ENCODE measurements at places on chromosomes 12 and 14. TPM values are rescaled to one million over a fixed set of nuclear protein-coding genes. Genes with fewer than 3 reads are reported as not detected.

- no peaks in the 10 kb centered on the region for H3K4me1 ChIP-seq
- no peak for DNase-seq
- no peaks in the 10 kb centered on the region for H3K27me3 ChIP-seq
- H3K27ac ChIP-seq, result no peak overlapping the region
- H3K36me3 ChIP-seq, result peaks cover 28% of the 10 kb centered on the region
Measured at GRCh38 chr14:102034301-102034700, 52.5 kb downstream of the HSP90AA1 start.

The KRT78 gene
- not detected for total RNA-seq

The LETMD1 gene
- total RNA-seq, result 69.4 TPM

DNA sequence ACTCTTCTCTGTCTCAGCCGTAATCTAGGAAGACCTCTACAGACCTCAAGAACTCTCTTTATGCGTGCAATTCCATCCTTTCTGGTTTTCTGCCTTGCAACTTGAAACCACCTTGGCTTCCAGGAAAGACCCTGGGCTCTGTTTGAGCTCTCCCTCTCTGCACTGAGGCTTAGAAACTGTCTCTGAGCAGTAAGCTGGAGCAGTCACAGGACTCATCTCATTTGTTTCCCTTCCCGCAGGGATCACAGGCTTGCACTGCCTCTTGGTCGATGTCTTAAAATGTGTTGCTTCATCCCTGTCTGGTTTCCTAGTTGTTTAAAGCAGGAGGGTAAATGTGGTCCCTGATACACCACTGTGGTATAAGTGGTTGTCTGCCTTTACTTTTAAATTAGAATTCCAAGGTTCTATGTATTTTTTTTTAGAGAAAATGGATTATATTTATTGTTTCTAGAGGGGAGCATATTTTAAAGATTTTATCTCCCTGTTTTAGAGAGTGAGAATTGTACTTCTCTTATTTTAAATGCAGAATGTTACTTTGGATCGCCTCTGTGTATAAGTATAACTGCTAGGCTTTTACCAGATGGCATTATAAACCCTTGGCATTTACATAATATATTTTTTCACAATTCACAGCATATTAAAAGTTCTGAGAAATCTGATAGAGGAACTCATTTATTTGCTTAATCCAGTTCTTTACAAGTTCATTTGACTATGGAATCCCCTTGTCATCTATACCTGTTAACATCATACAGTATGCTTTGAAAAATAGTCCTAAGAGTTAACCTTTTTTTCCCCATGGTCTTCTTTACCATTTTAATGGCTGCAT is 26.4 kb downstream of the EID3 start:
- peaks cover 25% of the 10 kb centered on the region for H3K36me3 ChIP-seq
- no peaks in the 10 kb centered on the region for H3K4me1 ChIP-seq
- DNase-seq, result no peak
- H3K27ac ChIP-seq, result no peak overlapping the region
- H3K27me3 ChIP-seq, result no peaks in the 10 kb centered on the region

DNA sequence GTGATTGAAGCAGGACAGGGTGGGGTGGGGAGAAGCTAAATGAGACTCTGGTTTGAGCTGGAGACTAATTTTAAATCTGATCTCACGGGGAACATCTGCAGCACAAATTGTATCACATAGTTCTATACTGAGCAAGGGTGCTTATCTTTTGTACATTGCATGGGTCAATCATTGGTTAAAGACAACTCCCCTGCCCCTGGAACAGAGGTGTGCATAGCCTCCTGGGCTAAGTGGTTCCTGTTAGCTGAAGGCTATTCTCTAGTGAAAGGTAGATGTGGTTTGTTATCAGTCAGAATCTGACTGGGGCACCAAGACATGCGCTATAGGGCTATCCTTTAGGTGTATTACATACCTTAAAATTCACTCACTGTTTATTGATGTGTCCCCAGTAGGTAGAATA is 103.9 kb upstream of the KITLG start:
- no peaks in the 10 kb centered on the region for H3K4me1 ChIP-seq
- DNase-seq, result no peak
- no peaks in the 10 kb centered on the region for H3K27me3 ChIP-seq
- H3K36me3 ChIP-seq, result no peaks in the 10 kb centered on the region
- no peak overlapping the region for H3K4me3 ChIP-seq

GRCh38 chr12:131092901-131093603 is 139.3 kb downstream of the ADGRD1 start:
- no peak overlapping the region for H3K4me3 ChIP-seq
- no peaks in the 10 kb centered on the region for H3K36me3 ChIP-seq
- H3K4me1 ChIP-seq, result peaks cover 12% of the 10 kb centered on the region
- H3K27me3 ChIP-seq, result no peaks in the 10 kb centered on the region

Measured in activated naive CD8-positive, alpha-beta T cell treated with anti-CD3 and anti-CD28 coated beads for 36 hours (primary cell).